NCI-H1417 (cell line): ENCODE measurements at places on chromosomes 12 and 14.

DNA sequence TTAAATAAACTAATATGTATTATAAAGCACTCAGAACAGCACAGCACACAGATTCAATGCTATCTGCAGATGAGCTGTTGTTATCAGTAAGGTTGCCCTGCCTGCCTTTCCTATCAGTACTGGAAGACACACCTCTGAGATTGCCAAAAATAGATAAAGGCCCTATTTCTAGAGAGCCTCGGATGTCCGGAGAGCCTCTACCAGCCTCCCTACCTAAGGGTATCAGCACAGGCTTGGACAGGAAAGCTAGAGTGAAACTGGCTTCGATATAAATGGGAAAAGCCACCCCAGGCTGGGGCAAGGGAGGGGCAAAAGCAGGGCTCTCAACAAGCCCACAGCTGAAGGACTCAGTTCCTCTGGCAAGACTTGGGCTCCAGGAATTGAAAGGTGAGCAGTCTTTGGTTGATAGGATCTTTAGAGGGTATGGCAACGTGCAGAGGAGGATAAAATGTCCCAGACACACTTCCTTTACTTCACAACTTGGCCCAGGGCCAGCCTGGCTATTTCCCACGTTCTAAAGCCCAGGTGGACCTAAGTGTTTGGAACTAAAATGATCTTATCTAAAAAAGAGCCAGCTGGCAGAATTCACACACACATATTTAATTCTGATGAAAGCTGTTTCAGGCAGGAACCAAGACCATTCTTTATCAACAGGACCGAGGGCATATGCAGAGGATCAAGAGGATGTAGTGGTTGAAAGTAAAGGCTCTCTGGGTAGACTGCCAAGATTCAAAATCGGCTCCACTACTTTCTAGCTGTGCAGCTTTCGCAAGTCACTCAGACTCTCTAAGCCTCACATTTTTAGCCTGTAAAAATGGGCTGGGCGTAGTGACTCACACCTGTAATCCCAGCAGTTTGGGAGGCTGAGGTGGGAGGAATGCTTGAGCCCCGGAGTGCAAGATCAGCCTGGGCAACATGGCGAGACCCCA, 37.8 kb upstream of the ITPR2 start:
- peak; percentile 73 for DNase-seq

DNA sequence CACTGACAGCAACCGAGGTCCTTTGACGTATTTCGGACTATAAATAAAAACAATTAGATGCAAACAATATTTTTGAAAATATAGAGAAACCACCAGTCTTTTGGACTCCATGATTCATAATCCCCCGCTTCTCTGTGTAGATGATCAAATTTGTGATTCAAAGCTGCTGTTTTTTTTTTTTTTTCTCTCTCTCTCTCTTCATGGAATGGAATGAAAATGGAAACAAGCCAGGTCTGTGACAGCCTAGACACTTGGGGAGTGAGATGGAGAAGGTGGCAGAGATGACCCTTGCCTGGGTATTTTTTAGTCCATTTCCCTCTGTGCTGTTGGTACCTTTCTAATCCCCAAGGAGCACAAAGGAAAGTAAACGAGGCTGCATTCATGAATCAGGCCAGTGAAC, 248.5 kb downstream of the GLT1D1 start:
- DNase-seq = no peak

GRCh38 chr14:76133103-76133502, 18.6 kb upstream of the GPATCH2L start:
- no peak for DNase-seq

GRCh38 chr12:93081810-93082165, 152.7 kb upstream of the EEA1 start:
- DNase-seq = no peak

GRCh38 chr14:37202812-37203211, 5.1 kb downstream of the MIPOL1 start:
- DNase-seq = no peak

DNA sequence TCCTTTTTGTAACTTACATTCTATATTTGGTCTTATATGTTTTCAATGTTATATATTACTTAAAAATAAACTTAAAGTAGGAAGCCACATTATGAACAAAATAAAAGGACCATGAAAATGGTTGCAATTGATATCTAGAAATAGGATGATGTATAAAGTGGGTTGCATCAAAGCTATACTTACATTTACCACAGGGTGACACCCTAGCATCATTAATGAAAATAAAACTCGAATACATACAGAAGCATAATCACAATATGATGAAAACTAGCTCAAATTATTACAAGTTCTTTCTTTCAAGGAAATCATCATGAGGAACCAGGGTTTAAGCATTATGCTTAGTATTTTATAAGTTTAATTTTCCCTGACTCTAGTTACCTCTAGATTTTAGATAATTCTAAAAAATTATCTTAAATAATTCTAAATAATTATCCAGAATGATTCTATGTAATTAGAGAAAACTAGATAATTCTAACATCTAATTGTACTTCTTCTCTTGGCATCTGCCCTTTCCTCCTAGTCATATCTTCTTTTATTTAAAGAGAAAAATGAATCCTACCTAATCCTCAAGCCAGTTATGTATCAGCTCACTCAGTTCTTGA, 31.2 kb downstream of the TAS2R7 start:
- DNase-seq = peak; percentile 81

DNA sequence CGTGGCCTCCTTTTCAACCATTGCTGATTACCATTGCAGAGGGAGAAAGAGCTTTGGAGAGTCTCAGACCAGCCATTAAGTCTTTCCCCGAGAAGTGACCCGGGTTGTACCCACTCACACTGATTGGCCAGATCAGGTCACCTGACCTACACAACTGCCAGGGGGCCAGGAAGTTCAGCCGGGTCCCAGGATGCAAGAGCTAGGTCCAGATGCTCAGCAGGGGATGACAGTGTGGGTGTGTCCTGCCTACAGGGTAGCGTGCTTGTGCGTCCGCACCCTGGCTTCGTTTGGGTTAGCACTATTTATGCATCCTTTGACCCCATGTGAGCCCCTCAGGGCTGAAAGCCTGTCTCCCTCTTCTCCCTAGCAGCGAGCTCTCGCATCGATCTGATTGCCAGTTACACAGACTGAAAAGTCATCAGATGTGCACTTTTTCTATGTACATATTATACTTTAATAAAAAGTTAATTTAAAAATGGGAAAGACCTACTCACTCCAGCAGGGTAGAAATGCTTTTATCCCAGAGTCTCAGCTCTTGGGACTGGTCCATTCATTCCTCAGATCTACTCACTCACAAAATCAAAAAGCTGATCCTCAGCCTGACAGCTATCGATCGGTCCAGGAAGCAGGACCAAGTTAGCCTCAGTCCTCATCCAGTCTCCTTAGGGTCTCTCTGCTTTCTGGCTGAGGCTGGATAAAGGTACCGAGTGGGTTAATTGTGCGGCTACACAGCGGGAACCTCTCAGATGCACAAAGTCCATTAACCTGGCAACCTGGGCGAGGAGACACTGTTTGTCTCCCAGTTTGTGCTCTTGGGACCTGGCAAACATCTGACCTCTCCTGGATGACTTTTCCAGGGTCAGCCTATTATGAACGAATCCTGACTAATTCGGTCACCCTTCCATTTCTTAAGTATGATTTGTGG, 68.0 kb downstream of the SERPINA3 start:
- no peak for DNase-seq

DNA sequence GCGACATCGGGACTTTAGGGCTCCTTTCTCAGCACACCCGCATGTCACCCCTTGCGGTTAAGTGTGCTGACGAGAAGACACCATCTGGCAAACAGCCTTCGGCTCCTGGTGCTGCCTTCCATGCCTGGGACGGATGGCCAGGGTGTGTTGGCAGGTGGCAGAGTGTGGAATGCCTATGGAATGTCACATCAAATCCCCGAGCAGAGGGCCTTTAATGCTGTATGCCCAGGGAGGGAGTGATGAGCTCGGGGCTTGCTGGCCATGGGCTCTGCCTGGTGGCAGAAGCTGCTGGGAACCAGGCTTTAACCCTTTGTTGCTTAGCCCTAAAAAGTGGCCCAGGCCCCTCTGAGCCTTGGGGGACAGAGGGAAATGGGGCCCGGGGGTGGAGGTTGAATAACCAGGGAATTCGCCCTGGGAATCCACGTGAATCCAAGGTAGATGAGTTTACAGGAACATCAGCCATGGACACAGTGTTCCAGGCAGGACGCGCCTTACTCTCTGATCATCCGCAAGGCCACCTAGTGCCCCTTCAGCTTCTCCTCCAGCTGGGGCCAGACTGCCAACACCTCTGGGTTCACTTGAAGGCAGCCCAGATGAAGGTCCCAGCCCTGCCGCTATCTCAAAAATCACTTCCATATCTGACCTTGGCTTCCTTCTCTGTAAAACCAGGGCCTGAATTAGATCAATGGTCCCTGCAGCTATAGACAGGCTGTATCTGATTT, 17.4 kb downstream of the FAM181A start:
- DNase-seq = no peak

GRCh38 chr12:120249875-120250795, 15.4 kb downstream of the PXN start:
- no peak for DNase-seq

GRCh38 chr12:120237360-120238171, 28.0 kb downstream of the PXN start:
- no peak for DNase-seq

DNA sequence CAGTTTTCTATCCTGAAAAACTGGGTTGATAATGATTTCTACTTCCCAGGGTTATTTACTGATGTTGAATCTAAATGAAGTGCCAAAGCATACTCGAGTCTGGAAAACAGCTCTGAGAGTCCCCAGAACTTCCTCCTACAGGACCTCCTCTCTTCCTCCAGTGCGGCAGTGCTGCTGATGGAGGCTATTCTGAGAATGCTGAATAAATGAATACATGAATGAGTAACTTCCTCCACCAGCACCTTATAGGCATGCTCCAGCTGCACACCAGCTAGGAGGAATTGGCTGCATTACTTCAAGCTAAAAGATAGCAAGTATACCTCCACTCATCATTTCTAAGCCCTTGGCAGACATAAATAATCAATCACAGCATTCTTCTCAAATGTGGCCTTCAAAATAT, 448.8 kb upstream of the CCDC196 start:
- DNase-seq = no peak

DNA sequence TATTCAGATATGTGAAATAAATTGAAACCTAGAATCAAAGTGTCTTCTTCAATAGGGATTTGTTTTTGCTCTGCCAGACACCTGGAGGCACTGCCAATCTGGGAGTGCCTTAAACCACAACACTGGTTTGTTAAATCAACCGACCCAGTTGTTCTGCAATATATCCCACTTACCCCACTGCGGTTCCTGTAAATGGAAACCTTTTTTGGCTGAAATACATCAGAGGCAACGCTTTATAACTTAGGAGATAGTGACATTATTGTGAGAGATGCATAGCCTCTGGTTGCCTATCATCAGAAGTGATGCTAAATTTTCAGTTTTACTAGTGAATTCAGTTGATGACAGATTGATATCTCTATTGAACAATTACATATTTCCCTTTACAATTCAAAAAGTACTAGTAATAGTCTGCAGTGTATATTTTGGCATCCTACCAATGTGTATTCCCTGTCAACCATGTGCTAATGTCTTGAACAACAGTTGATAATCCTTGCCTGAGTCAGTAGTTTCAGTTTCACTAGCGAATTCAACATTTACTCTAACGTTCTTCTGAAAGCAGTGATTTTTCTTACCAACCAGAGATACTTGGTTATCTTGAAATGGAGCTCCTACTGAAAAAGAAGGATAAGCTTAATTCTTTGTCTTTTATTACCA, 30.5 kb downstream of the PPP2R5C start:
- DNase-seq = no peak

GRCh38 chr14:35161231-35161630, 38.9 kb downstream of the PRORP start:
- no peak for DNase-seq

DNA sequence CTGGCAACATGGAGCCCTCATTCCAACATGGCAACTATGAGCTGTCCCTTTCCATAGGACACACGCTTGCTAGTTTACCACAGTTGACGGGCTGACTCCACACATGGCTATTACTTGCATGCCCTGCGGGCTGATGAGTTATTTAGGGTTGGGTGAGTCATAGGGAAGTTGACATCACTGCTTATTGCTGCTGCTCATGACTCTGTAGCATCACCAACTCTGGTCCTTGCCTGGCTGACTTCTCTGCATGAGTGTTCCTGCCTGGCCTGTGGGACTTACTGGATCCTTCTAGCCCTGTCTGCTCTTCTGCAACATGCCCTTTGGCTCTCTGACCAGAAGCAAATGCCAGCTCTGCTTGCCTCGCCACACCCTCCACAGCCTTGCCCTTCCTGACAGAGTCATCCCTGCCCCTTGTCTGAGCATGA, 199.5 kb downstream of the ANO6 start:
- peak; percentile 27 for DNase-seq
